Activated CD4-positive, alpha-beta T cell treated with anti-CD3 and anti-CD28 coated beads, Interleukin-2, amount 50 U/mL, for 24 hours (primary cell): ENCODE measurements at places on chromosomes 4 and X.

DNA sequence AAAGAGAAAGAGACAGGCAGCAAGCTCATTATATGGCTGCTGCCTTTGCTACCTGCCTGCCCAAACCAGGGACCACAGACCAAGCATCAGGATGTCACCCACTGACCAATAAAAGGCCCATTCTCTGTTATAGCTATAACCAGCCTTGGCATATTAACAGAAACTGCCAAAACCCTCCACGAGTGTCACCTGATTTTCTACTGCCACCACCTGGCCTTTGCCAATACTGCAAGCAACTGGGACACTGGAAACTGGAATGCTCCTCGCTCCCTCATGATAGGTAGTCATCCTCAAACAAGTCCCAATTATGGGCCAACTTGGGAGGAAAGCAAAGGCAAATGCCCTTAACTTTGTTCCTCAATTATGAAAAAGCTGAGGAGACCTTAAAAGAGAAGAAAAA lies 76.0 kb downstream of the SPIN4 start:
- DNase-seq, result no peak

GRCh38 chr4:15894921-15895916 lies 43.3 kb downstream of the FGFBP1 start:
- DNase-seq, result no peak

DNA sequence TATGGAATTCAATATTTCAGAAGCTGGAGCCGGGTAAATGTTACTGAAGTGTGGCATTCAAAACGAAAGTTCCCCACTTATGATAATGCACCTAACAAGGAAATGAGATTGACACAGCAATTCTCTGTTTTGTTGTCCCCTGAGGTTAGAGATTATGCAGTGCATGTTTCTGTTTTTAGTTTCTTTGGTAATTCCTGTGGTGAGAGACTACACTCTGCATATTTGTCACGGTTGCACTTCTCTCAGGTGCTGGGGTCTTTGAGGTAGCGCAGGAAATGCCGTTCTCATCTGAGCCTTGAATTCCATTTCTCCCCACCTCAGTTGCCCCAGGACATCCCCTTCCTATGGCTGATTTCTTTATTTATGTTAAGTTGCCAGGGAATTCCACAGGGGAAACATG lies 15.3 kb upstream of the BEND4 start:
- DNase-seq, result no peak

DNA sequence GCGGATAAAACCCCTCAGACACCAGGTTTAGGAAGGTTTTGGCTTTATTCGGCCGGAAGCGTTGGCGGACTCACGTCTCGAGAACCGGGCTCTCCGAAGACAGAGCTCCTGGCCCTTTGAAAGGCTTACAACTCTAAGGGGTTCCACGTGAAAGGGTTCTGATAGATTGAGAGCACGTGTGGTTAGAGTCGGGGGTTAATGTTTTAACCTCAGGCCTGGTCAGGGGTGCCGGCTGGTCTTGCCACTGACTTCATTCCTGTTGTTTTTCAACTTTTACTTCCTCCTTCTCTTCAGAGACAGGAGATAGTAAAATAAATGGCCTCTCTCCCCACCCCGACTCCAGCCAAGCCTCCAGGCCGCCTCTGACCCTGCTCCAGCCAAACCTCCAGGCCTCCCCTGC lies 4.7 kb upstream of the ASMT start:
- no peak for DNase-seq

DNA sequence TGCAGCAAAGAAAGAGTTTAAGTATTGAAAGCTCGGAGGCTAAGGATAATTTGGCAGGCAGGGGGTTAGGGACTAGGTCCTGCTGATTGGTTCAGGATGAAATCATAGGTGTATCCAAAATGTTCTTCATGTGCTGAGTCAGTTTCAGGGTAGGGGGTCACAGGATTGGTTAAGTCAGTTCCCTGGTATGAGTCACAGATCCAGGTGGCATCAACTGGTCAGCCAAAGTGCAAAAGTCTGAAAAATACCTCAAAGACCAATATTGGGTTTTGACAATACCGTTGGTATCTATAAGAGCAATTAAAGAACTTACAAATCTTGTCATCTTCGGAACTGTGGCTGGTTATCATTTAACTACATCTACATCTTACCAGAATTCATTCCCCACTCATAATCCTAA lies 25.6 kb upstream of the PRDM8 start:
- no peak for DNase-seq

DNA sequence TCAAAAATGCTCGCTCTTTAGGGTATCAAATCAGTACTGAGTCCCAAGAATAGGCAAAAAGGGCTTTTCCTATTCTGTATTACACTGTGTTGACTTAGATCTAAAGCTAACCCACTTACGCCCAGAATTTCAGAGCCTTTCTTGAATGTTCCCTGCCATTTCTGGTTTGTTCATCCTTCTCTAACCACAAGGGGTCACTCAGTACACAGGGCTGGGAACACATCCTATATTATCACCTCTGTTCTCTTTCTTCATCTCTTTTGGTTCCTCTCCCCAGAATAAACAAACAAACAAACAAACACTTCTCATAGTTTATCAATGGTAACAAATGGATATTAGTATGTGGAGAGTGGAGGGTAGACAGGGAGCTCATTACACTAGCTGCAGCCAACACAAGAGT lies 25.5 kb upstream of the MORC4 start:
- no peak for DNase-seq

DNA sequence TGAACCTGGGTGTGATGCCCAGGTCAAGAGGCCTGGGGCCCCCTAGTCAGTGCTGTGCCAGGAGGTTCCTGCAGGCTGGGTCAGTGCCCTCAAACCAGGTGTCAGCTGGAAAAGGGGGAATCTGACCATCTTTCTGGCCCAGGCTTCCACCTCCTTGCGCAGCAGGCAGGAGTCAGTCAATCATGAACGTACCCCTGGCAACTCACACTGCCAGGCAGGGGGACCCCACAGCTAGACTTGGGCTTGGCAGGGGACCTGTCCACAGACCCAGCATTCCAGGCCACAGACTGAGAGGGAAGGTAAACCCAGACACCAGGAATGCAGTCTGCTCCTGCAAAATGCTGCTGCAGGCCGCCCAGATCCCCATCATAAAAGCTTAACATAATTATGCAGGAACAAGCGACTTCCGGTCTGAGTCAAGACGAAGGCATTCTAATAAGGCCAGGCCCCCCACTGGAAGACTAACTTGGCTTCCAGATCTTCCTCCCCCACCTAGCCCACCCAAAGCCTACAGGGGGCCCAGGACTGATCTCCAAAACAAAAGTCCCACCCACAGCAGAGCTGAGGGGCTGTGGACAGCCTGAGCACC lies 156.3 kb downstream of the BCOR start:
- no peak for DNase-seq

GRCh38 chr4:26958925-26959653 lies 98.4 kb downstream of the STIM2 start:
- no peak for DNase-seq

- DNase-seq, result no peak
Measured at GRCh38 chr4:40099010-40099409, 42.4 kb downstream of the N4BP2 start.

- no peak for DNase-seq
Measured at GRCh38 chrX:127011629-127012028, 192.1 kb downstream of the PRR32 start.

DNA sequence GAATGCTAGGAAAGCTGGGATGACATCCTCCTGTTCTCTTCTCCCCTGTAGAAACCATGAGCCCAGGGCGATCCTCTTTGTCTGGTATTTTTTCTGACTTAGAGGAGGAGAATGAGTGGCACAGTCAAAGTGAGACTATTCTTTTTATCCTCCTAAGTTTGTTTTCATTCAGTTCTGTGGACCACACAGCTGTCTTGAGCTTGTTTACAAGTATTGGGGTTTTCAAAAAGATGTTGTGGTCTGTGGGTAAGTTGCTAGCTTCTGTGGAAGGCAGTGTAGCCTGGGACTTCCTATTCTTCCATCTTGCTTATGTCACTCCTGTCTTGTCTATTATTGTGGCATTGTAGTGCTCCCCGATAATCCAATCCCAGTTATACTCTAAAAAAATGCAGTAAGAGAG lies 223.0 kb downstream of the PAPSS1 start:
- no peak for DNase-seq

DNA sequence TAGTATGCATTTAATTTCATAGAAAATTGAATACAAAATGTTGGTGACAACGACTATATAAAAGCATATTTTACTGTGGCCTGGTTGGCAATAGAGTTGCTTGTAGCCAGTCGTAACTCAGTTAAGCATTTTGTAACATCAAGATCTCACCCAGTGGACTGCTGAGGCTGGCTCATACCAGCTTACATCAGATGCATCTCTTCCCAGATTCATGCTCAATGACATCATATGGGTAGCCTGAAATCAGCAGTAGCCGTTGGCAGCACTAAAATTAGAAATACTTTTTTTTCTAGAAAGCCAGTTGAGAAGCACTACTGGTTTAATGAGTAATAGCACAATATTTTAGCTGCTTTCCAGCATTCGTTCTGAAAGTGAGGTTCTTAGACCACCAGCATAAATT lies 341.2 kb downstream of the TECRL start:
- no peak for DNase-seq

DNA sequence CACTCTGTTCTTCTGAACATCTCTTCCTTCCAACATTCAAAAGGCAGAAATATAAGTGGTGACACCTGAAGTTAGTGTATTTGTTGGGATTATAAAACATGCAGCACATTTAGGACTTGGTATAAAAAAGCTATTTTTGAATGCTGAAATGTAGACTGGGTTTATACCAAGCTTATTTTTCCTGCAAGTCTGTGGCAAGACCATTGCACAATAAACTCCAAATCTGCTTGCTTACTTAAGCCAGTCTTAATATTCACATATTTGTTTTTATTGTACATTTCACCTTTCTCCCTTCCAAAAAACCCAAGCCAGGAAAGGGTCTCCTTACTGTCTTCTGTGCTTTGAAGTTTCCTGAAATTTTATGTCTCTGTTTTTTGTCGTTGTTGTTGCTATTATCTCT lies 63.7 kb downstream of the FHIP1A start:
- no peak for DNase-seq

GRCh38 chr4:148651991-148652390 lies 209.8 kb upstream of the NR3C2 start:
- no peak for DNase-seq

GRCh38 chr4:138977524-138977923 lies 38.1 kb upstream of the NOCT start:
- DNase-seq, result no peak

DNA sequence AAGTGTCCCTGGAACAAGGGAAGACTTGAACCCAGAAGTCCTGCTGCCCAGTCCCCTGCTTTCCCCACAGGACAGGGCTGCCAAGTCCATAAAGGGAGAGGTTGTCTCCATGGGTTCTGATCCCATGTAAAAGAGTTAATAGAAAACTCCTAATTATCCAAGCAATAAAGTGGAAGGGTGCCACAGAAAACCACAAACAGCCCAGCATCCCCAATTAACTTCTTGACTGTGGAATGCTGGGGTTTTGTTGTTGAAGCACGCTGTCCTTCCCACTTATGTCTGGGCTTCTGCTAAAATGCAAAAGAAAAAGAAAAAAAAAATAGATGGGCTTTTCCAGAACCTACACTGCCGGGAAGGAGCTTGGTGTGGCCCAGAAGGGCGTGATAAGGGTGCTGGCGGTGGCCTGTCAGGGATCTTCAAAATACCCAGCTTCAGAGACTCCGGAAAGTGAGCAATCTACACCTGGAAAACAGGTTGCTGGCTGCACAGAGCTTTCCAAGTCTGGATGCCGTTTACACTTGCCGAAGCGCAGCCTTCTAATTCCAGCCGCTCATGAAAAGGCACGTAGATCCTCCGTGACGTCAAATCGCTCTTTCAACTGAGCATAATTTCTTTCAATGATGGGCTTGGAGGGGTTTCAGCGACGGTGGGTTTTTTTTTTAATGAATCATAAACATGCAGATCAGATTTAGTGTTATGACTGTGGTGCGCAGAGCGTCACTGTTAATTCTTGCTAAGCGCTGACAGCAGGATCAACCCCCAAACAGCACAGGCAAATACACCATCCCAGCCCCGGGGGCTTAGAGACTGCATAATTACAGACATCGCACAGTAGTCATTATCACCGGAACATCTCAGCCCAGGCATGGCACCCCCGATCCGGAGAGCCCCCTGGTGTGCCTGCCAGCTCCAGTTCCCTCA lies 197.6 kb downstream of the BCOR start:
- no peak for DNase-seq

- no peak for DNase-seq
Measured at GRCh38 chr4:108543359-108543968, 76.9 kb upstream of the RPL34 start.

DNA sequence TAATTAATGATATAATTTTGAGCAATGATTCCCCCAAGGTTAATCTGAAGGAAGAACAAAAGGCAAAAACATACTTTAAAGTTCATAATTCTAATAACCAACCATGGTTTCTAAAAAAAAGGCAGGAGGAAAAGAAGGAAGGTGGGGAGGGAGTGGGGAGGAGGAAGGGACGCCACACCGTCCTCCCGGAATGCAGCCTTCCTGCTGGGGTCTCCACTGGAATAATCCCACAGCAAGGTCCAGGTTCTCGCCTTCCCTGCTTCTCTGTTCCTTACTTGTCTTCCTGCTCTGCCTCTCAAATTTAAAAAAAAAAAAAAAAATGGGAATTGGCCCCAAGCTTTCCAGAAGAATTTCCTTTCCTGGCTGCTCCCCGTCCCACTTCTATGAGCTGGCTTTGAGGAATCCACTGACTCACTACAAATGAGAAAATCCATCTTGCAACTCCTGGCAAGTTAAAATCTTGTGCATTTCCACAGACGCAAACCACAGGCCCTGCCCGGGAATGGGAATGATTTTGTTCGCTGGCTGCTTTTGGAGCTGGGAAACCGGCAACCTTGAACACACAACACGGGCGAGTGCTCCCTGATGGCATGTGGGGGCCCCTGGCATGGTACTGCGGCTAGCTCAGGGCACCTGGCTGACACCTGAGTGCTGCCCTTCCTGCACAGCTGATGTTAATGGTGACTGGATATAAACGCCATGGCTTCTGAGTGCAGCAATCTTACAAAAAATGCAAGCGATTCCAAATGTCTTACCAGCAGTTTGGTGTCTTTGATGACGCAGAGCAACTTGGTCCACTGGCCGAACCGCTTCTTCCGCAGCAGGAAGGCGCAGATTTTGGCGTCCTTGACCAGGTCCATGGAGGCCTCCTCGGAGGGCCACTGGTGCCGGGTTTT lies 97.0 kb downstream of the AFAP1 start:
- no peak for DNase-seq

- no peak for DNase-seq
Measured at GRCh38 chr4:42104521-42104920, 47.9 kb downstream of the BEND4 start.
